ENCODE measurements at places on chromosomes 1 and 21.

DNA sequence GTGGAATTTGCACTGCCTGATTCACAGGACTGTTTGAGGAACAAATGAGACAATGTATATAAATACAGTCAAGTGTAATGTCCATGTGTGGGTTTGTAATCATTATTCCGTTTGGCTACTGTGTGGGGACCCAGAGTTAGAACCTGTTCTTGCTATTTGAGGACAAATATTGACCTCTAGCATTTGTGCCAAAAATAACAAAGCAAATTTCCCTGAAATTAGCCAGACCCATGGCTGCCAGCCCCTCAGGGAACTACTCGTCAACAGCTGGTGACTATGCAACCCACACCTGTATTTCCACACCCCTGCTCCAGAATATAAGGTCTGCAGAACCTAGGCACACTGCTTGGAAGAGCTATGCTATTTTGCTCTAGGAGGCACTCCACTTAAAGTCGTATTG lies 70.7 kb downstream of the KCNJ6 start:
- DNase-seq, result no peak

GRCh38 chr1:248114890-248115289 lies 19.9 kb downstream of the OR2L13 start:
- DNase-seq, result no peak

DNA sequence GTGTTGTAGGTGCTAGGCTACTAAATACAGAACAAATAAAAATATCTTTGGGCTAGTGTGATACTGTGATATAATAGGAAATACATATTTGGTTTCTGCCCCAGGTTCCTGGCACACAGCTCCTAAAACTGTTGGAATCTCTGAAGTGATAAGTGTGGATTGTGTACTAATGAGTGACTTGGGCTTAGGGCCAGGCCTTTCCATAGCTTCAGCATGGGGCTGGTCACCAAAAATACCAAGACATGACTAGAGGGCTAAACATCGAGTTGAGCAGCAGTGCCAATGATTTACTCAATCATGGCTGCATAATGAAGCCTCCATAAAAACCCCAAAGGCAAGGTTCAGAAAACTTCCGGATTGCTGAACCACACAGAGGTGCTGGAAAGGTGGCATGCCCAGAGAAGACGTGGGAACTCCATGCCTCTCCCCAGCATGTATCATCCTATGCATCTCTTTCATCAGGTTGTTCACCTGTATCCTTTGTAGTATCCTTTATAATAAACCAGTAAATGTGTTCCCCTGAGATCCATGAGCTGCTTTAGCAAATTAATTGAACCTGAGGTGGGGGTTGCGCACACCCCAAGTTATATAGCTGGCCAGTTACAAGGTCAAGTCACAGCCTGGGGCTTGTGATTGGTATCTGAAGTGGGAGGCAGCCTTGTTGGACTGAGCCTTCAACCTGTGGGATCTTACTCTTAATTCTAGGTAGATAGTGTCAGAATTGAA lies 51.6 kb downstream of the ZMYM4 start:
- no peak for DNase-seq

- no peak for DNase-seq
Measured at GRCh38 chr1:109181085-109181806, 32.5 kb upstream of the SARS1 start.

GRCh38 chr1:197862671-197863070 lies 39.8 kb upstream of the C1orf53 start:
- peak; percentile 38 for DNase-seq

GRCh38 chr1:24892188-24893153 lies 37.6 kb downstream of the RUNX3 start:
- no peak for DNase-seq

GRCh38 chr1:157723157-157723556 lies 22.6 kb upstream of the FCRL3 start:
- no peak for DNase-seq

DNA sequence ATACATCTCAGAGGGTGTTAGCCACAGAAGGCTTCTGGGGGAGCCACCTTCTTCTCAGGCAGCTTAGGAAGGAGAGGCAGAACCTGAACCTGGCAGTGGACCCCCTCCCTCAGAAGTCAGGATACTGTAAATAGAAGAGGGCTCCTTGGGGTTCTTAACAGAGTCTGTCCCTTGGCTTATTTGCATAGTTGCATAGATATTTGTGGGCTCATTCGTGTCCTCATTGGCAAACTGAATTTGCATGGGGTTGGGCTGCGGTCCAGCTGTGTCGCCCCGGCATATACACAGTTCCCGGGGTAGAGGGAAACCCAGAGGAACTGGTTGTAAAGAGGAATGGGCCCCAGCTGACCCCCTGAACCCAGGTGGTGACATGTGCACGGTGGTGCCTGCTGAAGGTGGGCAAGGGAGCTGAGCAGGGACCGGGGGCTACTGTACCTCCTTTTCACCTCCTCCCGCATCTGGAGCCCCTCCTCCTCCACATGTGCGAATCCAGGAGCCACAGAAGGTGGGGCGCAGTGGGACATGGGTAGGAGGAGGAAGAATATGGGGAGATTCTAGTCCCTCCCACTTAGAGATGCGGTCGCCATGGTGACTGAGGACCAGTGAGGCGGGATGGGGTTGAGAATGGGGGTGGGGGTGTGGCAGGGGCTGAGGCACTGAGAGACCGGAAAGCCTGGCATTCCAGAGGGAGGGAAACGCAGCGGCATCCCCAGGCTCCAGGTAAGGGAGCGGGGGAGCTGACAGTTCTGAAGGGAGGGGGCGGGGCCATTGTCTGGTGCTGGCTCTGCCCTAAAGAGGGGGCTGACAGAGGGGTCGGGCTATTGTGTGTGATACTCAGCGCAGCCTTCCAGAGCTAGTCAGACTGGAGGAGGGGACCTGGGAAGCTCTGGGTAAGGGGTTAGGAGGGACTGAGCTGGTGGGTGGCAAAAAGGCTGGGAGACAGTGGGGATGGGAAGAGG lies 3.7 kb upstream of the SEMA4A start:
- no peak for DNase-seq

- DNase-seq, result peak; percentile 75
Measured at GRCh38 chr1:178168536-178168935, 74.6 kb downstream of the RASAL2 start.

DNA sequence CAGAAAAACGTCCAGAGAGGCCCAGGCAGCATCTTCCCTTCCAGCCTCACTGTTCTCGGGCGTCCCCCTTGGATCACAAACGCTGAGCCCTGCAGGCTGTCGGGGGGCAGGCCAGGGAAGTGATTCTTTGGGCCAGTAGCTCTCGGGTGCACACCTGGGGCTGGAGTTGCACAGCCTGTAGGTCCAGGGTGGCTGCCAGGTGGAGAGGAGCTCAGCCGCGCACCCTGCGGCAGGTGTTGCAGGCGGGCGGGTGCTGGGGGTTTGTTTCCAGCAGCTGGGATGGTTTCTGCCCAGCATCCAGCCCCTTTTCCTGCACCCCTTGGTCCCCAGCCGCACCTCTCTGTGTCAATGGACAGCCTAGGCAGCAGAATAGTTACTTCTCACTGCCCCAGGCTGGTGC lies 15.7 kb downstream of the PRDM16 start:
- DNase-seq, result no peak

GRCh38 chr1:183263886-183264602 lies 78.0 kb downstream of the LAMC2 start:
- no peak for DNase-seq

GRCh38 chr1:16101623-16102022 lies 28.2 kb upstream of the FAM131C start:
- no peak for DNase-seq

- DNase-seq, result peak; percentile 88
Measured at GRCh38 chr1:210584439-210585113, 255.9 kb downstream of the HHAT start.

- DNase-seq, result no peak
Measured at GRCh38 chr1:9717193-9718005, 65.9 kb downstream of the PIK3CD start.

DNA sequence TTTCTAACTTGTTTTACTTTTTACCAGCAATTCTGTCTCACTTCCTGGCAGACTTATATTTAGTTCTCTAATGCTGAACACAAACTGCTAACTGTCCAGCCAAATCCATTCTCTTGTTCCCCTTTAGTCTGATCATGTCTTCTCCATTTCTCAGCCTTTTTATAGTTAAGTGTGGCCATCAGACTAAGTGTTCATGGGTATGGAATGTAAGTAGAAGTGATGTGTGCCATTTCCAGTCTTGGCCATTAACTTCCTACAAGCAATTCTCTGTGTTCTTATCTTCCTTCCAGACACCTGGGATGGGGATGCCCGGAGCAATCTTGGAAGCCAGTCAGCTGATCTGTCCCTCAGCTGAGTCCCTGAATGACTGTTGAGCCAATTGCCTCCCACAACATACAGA lies 165.8 kb downstream of the ST6GALNAC3 start:
- no peak for DNase-seq

DNA sequence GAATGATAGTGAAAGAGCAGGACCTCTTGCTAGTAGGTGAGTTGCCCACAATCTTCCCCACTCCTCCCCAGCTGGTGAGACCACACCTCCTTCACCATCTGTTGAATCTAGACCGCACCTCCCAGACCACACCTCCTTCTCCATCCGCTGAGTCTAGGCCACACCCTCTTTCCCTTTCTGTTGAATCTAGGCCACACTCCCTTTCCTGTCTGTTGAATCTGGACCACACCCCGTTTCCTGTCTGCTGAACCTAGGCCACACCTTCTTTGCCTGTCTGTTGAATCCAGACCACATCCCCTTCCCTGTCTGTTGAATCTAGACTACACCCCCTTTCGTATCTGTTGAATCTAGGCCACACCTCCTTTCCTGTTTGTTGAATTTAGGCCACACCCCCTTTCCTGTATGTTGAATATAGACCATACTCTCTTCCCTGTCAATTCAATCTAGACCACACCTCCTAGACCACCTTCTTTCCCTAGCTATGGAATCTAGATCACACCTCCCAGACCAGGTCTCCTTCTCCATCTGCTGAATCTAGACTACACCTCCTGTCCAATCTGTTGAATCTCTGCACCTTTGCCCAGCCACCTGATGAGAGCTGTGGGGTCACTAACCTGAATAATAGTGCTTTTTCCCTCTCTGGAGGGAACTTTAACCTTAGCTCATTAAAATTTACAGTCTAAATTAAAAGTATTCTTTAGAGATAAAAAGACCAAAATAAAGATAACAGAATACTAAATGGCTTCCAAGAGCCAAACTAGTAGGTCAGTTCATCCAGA lies 116.3 kb downstream of the DAB1 start:
- DNase-seq, result peak; percentile 0

- peak; percentile 39 for DNase-seq
Measured at GRCh38 chr1:1069711-1070676, 4.1 kb downstream of the RNF223 start.

DNA sequence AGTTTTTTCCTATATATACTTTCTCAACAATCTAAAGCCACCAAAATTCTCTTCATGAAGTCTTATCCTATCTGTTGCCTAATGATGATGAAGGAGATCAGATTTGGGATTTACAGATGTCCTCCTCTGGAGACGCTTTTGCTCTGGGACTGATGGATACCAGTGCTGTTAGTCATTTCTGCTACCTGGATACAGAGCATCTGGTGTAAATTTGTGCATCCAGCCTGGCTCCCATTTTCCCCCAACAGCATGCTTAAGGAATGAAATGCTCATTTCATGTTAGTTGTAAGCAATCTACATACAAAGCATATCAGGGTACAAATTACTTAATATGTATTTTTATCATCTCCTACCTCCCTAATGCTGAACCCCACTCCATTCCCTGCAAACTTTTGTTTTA lies 57.7 kb downstream of the HNRNPR start:
- no peak for DNase-seq

- DNase-seq, result peak; percentile 73
Measured at GRCh38 chr1:186985889-186986491, 157.2 kb downstream of the PLA2G4A start.

GRCh38 chr21:24910591-24910990 lies 696.7 kb downstream of the MRPL39 start:
- no peak for DNase-seq

DNA sequence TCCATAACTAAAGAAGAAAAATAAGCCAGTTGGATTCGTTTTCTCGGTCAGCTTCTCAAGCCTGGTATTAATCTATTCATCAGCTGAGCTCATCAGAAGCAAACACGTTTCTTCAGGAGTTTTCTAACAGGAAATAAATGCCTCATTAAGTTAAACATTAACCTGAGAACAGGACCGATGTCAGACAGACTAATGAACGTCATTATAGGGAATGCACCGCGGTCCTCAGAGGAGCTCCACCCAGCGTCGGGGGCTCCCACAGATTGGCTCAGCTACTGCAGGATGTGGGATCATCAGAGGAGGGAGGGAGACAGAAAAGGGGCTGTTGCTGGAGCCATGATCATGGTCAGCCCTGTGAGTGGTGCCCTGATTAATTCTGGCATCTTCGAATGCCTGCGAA lies 615.4 kb downstream of the PTPRU start:
- DNase-seq, result no peak

- no peak for DNase-seq
Measured at GRCh38 chr1:158916085-158916484, 15.3 kb upstream of the PYHIN1 start.

- DNase-seq, result no peak
Measured at GRCh38 chr1:223088713-223089240, 54.3 kb downstream of the TLR5 start.

DNA sequence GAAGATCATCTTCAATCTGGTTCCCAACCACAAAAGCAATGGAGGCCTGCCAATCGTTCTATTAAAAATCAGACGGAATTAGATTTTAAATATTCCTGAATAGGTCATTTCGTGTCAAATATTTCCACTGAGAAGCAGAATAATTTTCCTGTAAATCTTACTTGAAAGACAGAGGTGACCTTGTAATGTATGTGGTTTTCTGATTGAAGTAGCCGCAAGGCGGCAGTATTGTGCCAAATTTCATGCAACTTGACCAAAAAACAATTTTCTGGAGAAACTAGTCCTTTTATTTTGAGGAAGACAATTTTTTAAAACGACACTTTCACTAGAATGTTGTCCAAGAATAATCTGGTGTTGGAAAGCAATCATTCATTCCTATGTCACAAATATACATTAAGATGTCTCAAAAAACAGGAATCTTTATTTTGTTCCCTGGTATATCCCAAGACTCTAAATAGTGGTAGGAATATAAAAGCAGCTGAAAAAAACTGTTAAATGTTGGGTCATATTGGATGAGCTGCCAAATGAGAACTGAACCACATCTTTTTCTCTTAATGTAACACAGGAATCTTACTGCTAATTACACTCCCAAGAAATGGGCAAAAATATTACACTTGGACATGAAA lies 33.6 kb downstream of the SPAG17 start:
- peak; percentile 62 for DNase-seq

- peak; percentile 37 for DNase-seq
Measured at GRCh38 chr1:231059566-231060193, 19.6 kb upstream of the FAM89A start.

DNA sequence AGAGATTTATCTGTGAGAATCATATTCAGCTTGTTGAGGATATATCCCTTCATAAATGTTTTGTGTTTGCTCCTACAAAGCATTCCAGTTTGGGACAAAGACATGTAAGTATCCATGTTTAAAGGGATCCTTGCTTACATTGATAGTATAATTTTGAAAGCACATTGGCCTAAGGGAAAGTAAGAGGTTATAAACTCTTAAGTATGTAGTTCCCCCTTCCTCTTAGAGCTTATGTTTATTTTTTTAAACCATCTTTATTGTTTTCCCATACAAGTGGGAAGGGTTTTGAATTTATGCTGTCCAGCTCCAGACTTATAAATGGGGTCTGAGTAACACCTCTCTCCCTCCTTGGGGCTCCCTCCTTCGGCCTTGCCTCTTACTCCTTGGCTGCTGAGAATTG lies 481.5 kb downstream of the LMO4 start:
- no peak for DNase-seq

GRCh38 chr21:42039911-42040351 lies 29.8 kb upstream of the ZBTB21 start:
- peak; percentile 83 for DNase-seq

- DNase-seq, result no peak
Measured at GRCh38 chr1:238562341-238562740, 671.6 kb upstream of the ZP4 start.
